Fibroblast of skin of scalp (primary cell): ENCODE measurements at places on chromosomes 13 and 19.
A peak's percentile ranks its signal among the peaks of the same experiment; 100 is the strongest.

DNA sequence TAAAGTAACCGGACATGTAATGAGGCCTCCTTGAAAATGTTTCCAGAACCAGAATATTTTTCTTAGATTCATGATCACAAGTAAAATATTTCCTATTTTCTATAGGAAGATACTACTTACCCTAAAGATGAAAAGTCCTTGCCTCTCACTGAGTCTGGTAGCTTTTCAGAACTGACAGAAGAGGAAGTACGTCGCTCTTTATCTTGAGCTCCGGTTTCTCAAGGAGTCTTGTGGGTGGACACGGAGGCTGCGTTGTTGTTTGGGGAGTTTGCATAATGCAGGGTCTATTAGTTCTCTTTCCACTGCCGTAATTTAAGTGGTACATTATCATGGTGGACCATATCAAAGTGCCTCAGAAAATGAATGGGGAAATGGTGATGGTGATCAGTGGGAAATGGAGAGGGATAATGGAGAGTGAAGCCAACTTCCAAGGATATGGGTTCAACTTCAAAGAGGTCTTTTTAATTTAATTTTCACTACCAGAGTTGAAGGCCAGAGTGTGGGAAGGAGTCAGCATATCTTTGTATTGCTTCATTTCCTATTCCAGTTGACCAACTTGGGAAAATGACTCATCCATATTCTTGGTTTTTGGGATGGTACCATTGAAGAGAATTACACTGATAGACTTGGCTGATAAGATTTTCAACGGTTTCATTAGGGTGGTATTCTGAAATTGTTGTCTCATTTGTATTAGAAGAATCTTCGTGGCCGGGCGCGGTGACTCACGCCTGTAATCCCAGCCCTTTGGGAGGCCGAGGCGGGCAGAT lies 23.4 kb downstream of the MBD3L2B start:
- DNase-seq = no peak

DNA sequence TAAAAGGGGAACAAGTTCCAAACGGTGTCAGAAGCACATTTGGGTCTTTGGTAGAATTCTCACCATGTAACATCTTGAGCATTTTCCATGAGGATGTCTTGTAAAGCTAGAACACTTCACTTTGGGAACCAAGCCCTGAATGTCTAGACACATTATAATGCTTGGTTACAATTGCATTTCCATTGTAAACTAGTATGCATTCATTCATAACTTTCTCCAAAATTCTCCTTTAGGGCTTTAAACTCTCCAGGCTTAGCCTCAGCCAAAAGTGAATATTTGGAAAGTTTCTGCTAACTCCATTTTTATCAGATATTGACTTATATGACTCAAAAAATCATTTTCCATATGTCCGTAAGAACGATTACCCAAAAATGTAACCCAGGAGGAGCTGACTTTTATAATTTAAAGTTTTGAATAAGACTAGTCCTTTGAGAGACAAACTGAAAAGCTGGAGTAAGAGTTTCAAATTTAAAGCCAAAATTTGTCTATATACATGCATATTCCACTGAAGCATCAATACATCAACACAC lies 1170.4 kb downstream of the EFNB2 start:
- DNase-seq = no peak

- no peak for DNase-seq
Observed at GRCh38 chr19:57008432-57008831, 111.4 kb upstream of the USP29 start.

DNA sequence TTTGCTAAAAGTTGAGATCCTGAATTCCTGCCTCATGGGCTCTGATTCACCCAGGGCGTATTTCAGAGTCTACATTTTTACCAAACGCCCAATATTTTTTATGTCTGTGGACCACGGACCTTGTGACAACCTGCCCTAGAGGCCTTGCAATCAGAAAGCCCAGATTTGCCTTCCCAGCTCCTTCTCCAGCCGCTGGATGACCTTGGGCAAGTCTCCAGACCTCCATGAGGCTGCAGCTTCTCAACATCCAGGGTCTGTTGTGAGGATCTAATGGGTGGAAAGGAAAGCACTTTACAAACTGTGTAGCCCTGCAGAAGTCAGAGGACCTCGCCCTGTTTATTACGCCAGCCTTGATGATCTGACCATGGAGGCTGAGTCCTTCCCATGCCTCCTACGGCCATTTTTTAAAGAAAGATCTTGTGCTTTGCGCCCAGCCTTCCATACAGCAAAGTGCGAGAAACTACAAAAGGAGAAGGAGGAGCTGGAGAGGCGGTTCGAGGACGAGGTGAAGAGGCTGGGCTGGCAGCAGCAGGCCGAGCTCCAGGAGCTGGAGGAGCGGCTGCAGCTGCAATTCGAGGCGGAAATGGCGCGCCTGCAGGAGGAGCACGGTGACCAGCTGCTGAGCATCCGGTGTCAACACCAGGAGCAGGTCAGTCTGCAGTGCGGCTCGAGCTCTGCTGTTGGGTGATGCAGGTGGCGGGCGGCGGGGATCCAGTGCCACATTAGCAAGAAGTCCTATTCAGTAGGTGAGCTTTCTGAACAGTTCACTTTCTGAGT lies 115.6 kb downstream of the SLC7A1 start:
- DNase-seq = no peak

DNA sequence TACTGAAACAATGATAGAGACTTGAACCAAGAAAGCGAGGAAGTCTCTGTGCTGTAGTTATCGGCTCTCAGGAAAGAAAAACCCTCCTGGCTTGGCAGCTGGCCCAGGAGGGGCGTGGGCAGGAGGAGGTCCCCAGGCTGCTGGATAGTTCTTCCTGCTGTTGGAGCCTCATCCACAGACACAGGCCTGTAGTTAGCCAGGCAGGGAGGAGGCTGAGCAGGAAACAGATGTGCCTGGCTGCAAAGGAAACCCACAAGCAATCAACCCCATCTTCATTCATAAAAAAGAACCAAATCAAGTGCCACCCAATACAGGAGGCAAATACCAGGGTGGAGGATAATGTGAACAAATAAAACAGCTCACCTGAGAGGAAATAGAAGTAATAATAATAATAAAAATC lies 86.2 kb downstream of the IRS2 start:
- peak; percentile 53 for DNase-seq
